ENCODE measurements at places on chromosomes 16 and 17.

DNA sequence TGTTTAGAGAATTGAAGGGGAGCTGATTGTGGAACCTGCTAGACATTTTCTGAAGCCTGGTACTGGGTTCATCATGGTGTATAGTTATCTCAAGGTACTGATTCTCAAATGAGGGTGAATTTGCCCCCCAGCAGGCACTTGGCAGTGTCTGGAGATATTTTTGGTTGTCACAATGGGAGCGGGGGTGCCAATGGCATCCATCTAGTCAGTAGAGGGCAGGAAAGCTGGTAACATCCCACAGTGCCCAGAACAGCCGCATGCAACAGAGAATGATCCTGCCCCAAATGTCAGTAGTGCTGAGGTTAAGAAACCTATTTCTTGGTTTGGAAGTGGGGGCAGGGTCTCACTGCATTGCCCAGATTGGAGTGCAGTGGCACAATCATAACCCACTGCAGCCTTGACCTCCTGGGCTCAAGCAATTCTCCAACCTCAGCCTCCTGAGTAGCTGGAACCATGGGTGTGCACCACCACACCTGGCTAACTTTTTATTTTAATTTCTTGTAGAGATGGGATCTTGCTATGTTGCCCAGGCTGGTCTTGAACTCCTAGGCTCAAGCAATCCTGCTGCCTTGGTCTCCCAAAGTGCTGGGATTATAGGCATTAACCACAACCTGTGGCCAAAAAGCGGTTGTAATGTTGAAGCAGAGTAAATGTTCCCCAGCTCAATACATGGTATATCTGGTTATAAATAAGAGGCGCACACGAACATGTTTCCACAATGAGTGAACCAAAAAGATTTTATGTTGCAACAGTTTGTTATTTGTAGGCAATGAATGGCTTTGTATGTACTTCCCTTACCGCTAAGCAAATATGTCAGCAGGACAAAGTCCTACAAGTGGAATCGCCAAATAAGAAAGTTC is 46.4 kb upstream of the EEF2KMT start:
- DNase-seq = no peak

GRCh38 chr16:84358601-84359295 is 9.6 kb upstream of the ATP2C2 start:
- no peak for DNase-seq

DNA sequence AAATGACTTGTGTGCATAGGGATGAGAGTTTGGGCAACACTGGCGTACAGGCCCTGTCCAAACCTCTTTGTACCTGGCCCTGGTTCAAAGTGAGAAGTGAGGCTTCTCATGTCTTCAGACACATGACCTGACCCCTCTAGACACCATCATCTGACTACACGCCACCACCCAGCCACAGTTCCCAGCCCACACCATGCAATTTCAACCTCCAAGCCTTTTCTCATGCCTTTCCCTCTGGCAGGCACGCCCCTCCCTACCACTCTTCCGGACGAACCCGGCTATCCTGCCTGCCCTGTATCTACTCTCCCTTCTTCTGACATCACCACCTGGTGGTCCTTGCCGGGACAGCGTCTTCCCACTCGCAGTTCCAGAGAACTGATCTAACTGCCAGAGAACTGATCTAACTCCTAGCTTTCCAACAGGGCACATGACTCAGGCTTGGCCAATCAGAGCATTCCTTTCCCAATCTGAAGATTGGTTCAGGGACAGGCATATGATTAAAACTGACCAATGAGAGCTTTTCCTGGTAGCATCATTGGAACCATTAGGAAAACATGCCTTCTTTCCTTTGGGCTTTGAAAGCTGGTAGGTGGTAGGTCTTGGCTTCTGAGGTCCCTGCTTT is 27.1 kb upstream of the IL21R start:
- peak; percentile 84 for DNase-seq

GRCh38 chr16:69929480-69929879 is 21.7 kb upstream of the CLEC18A start:
- no peak for DNase-seq

DNA sequence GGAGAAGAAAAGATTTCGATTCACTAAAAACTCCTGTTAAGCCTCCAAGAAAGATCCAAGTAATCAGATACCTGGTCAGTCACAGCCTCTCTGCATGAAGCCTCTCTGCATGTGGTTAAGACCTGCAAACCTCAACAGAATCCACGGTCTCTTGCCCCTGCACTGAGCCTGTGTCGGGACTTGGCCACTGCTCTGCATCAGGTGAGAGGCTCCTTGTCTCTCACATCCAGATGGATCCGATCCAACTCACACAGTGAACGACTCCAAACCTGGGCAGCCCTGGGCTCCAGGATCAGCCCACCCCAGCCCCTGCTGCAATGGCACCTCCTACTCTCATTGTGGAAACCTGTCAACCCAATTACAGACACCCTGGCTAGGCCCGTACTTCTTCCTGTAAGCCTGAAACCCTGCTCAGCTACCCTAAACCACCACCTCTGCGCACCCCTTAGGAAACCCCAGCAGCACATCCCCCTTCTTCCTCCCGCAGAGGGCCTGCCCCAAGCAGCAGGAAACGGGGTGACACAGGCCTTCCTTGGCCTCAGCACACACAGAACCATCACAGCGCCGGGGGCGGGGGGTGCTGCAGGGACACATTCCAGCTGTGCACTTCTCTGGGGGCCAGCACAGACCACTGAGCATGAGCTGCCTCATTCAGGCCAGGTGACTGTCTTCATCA is 129.5 kb downstream of the ANKRD11 start:
- no peak for DNase-seq

DNA sequence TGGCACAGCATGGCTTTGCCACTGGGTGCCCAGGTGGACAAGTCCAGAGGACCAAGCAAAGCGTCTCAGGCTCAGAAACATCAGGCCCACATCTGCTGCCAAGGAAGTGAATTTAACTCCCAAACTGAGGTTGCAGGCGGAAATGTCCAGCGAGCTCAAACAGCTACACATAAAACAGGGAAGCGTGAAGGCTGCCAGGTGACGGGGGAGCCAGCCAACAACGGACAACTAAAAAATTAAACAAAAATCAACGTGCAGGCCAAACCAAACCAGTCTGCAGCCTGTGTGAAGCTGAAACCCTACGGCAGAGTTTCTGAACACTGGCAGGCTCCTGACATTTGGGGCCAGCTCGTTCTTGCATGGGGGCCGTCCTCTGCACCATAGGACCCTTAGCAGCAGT is 2.5 kb downstream of the TK1 start:
- no peak for DNase-seq

- no peak for DNase-seq
These were observed 9.3 kb upstream of the ABCC12 start for GRCh38 chr16:48164907-48165715.

GRCh38 chr17:61456061-61456681 is 3.9 kb downstream of the TBX4 start:
- DNase-seq = no peak

DNA sequence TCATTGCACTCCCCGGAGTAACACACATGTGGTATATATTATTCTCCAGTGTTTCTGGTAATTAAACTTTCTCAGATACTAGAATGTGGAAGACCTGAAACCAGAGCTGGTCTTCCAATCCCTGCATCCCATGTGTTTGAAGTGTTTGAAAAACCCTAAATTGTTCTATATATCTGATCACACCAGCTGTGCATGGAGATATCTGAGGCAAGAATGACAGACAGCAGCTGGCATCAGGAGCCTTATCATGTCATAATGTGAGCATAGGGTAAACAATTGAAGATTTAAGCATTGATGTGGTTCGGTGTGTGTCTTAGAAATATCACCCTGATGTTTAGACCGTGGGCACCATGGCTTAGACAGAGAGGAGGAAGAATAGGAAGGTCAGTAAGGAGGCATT is 251.0 kb downstream of the CDH11 start:
- no peak for DNase-seq

GRCh38 chr16:81310045-81310644 is 4.6 kb upstream of the GAN start:
- no peak for DNase-seq

DNA sequence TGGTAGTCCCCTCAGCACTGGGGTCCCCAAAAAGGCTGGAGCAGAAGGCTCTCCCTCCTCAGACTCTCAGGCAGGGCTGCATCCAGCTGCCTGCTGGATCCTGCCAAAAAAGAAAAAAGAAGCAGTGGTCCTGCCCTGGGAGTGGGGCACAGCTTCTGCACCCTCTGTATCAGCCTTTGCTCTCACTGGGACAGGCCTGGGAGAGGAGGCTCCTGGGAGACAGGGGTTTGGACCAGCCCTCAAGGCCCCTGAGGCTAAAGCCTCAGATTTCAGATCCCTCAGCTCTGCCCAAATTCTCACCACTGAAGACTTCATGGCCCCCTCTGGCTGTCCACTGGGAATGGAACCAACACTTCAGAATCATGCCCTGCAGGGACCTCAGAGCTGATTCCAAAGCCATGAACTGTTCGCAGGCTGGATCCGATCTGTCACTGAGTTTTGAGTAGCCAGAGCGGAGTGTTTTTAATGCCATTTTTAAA is 96.9 kb downstream of the C16orf78 start:
- DNase-seq = peak; percentile 60

GRCh38 chr17:53942436-53942835 is 119.7 kb downstream of the KIF2B start:
- no peak for DNase-seq

DNA sequence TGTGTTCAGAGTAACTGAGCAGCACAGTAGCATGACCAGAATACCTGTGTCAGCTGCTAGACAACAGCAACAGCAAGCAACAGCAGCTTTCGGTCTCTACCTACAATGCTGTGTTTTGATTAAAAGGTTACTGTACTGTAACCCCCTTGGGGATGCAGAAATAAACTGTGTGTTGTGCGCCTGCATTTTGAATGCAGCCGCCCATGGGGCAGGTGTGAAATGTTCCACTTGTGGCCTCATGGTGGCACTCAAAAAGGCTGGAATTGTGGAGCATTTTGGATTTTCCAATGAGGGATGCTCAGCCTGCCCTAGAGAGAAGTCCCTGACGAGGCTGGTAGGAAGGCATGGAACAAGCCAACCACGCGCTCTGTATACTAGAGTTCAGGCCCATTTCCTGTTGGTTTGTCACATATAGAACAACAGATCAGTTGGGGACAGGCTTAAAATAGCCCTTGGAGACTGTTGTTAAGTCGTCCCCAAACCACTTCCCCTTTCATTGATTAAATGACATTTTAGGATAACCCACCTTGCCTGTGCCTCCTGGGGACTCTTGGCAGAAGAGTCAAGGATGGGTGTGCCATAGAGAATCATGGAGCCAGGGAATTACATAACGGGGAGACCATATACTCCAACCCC is 27.1 kb downstream of the SCPEP1 start:
- DNase-seq = no peak

DNA sequence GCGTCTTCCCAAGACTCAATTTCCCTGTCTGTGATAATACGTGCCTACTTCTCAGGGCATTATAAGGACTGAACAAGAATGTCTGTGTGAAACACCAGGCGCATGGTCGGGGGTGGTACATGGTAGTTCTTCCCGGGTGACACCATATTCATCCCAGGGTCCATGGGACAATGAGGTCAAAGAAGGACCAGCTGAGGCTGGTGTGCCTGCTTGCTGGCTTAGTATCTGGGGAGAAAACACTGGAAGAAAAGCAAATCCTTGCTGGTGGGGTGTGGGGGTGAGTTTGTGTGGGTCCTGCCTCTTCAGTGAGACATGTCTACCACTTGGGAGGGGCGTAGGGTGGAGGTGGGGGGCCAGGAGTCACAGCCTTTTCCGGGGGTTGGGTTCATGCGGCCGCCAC is 174.2 kb downstream of the RAB11FIP4 start:
- no peak for DNase-seq

GRCh38 chr17:46732160-46732559 is 86.3 kb downstream of the WNT3 start:
- DNase-seq = no peak

GRCh38 chr17:59558039-59558438 is 7.4 kb upstream of the DHX40 start:
- no peak for DNase-seq

GRCh38 chr17:74512624-74513091 is 18.6 kb downstream of the CD300LB start:
- peak; percentile 74 for DNase-seq

GRCh38 chr17:42821176-42821575 is 2.9 kb downstream of the BECN1 start:
- no peak for DNase-seq

DNA sequence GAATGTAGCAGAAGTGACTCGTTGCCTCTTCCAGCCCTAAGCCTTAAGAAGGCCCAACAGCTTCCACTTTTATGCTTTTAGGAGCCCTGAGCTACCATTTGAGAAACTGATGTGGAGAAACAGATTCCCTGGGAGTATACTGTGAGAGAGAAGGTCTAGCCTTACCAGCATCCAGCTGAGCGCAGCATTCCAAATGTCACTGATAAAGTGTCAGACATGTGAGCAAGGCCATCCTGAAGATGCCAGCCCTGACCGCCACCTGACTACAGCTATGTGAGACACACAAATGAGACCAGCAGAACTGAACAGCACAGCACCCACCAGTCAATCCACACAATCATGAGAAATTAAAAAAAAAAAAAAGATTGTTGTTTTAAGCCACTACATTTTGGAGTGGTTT is 18.6 kb upstream of the MED13 start:
- no peak for DNase-seq

DNA sequence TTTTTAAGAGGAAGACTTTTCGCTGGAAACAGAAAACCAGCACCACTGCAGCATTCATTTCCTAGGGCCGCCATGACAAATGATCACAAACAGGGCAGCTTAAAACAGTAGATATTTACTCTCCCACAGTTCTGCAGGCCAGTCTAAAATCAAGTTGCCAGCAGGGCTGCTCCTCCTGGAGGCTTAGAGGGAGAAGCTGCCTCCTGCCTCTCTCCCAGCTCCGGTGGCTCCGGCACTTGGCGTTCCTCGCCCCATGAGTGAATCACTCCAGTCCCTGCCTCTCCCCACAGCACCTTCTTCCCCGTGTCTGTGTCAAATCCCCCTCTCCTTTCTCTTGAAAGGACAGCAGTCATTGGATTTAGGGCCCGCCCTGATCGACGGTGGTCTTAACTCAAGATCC is 72.1 kb downstream of the SOCS1 start:
- DNase-seq = no peak

- no peak for DNase-seq
These were observed 4.3 kb downstream of the C16orf74 start for GRCh38 chr16:85746460-85747215.

DNA sequence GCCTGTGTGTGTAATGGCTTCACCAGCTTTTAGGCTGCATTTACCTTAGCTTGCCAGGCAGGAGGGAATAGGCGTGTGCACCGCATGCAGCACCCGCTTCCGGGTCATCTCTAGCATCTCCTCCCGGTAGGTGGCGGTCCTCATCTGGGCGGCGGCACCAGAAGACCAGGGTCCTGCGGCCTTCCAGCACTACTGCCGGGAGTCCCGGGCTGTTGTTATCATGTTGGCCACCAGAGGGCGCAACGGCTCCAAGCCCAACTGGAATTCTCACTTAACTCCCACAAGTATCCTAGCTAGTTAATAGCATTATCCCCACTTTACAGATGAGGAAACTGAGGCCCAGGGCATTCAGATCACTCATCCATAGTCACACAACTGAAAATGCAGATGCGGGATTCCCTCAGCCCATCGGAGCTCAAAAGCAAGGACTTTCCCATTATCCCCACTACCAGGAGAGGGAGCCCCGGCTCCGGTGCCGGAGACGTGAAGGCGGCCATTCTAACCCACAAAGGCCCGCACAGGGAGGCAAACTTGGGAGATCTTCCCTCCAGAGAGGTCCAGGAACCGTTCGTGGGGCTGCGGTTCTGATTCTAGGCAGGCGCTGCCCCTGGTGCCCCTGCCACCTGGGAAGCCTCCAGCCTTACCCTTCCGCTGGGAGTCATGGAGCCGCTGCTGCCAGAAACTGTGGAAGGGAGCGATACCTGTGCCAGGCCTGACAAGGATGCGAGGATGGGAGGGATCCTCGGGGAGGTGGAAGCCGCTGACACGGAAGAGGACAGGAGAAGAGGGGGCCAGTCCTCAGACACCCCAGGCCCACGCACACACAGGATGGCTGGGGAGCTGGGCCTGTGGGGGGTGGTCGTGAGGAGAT is 23.9 kb downstream of the LGALS9 start:
- no peak for DNase-seq
